Left colon (tissue), 2 donors: ENCODE measurements at places on chromosomes 12 and 14. TPM values are rescaled to one million over a fixed set of nuclear protein-coding genes. Genes with fewer than 3 reads are reported as not detected.

- no peak for DNase-seq
Observed at GRCh38 chr14:29858299-29858698, 69.3 kb downstream of the PRKD1 start.

GRCh38 chr14:53368711-53369201 is 215.6 kb upstream of the DDHD1 start:
- DNase-seq = no peak

DNA sequence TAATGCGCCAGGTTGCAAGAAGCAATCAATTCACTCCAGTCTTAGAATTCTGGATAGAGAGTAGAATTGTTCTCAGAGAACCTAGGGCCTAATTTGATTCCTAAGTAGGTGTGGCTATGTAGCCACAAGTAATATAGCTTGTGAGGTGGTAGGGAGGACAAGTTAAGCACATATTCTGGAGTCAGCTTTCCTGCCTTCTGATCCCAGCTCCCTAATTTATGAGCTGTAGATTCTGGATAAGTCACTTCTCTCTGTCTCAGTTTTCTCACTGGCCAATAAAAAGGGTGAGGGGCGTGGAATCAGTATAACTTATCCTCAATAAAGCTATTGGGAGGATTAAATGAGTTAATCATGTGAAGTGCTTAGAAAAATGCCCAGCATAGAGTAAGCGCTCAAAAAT is 3.0 kb upstream of the SNW1 start:
- no peak for DNase-seq

DNA sequence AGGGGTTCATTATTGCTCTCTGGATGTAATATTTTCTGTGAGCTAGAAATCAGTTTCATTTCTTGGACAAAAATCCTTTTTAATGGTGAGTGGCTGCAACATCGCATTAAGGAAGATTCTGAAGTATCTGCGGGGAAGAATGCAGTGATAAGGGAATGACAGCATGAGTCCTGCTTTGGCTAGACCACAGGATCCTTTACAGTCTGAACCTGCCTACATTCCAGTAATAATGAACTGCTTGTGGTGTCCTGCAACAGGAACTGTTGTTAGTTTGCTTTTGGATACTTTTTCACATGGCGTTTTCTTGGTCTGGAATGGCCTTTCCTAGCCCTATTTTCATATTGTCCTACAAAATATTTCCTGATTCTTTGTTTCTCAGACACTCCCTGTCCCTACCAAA is 15.7 kb downstream of the MDM2 start:
- DNase-seq = no peak

- no peak for DNase-seq
Observed at GRCh38 chr14:62064751-62065323, 302.6 kb downstream of the SNAPC1 start.

Gene SYCP3
- 0.20 TPM for total RNA-seq

Gene RERG
- 4.1 TPM for total RNA-seq

GRCh38 chr12:122659579-122659978 is 43.6 kb downstream of the HCAR2 start:
- no peak for DNase-seq

GRCh38 chr12:113143959-113144358 is 5.6 kb upstream of the CFAP73 start:
- no peak for DNase-seq

Gene GLIPR1L1
- not detected for total RNA-seq

DNA sequence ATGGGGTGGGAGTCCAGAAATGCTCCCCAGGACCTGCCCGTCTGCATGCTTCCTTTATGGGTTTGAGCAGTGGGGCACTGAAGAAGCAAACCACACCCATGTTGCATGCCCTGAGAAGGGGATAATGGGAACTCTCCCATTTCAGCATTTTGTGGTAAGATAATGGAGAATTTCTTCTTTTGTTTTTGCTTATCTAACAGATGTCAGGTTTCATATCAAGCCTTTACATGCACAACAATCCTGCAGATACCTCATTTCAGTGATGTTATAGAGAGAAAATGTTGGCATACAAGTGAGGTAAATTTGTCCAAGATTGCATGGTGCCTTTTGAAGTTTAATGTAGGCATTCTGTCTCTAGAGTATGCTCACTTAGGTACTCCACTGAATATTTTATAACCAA is 177.0 kb downstream of the ALX1 start:
- no peak for DNase-seq

Gene NGB
- 0.31 TPM for total RNA-seq

GRCh38 chr12:58286353-58286752 is 345.0 kb downstream of the ATP23 start:
- DNase-seq = no peak

Gene OR8S1
- total RNA-seq = not detected

Gene PDE3A
- total RNA-seq = 46.9 TPM

Gene RD3L
- total RNA-seq = not detected

- DNase-seq = no peak
Observed at GRCh38 chr12:19837543-19837942, 398.3 kb downstream of the AEBP2 start.

Gene LIMA1
- total RNA-seq = 279 TPM

- DNase-seq = no peak
Observed at GRCh38 chr12:109888179-109889020, 8.1 kb upstream of the GLTP start.

Gene ADAM21
- total RNA-seq = not detected

- DNase-seq = no peak
Observed at GRCh38 chr12:28063355-28063880, 90.9 kb upstream of the PTHLH start.

DNA sequence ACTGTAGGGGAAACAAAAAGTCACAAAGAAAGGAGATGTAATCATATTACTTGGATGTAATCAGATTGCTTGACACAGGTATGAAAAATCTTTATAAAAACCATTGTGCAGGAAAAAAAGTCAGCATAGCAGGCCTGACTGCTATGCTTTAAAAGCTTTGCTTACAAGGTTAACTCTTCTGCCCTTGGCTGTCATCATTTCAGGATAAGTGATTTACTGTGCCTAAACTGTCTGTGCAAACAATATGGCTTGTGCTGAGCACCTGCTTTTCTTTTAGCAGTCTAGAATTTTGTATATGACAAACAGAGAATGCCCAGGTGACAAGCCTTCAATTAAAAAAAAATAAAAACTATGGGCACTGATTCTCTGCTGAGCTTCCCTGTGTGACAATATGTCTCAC is 63.8 kb upstream of the PLEKHG7 start:
- DNase-seq = no peak

- DNase-seq = no peak
Observed at GRCh38 chr12:120814203-120814902, 88.7 kb downstream of the ACADS start.

DNA sequence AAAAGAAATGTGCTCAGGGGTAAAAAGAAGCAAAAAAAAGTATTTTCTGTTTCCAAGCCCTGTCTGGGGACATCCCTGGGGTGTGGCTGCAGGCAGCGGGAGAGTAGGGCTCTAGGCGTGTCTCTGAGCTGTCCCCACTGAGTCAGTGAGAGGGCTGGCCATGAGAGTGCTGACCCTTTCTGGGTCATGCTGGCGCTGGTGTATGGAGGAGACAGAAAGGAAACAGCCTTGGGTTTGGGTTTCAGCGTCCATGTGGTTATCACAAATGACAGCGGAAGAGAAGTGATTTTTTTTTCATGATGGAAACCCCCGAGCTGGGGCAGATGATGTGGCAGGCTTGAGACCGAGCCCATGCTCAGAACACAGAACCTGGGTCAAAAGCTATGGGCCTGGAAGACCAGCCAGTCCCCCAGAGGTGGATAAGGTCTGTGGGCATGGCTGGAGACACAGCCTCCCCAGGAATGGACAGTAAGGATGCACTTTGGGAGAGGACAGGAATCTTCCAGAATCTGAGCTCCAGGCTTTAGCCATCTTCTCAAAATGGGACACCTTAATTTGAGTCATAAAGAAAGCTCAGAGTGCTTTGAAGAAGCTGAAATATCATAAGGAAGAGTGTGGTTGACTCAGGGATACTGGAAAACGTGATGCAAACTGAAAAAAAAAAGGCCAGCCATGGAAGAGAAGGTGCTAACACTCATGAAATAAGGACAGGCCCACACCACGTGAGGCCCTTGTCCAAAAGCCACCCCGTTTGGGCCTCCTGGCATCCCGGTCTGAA is 36.2 kb downstream of the SYNE3 start:
- DNase-seq = no peak

DNA sequence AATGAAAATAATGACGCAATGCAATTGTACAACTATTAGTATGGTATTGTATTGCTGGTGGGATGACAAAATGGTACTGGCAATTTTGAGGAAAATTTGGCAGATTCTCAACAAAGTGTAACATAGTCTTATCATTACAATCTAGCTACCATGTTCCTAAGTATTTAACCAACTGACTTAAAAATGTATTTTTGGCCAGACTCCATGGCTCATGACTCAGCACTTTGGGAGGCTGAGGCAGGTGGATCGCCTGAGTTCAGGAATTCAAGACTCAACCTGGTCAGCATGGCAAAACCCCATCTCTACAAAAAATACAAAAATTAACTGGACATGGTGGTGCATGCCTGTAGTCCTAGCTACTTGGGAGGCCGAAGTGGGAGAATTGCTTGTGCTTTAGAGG is 1409.5 kb downstream of the AACS start:
- DNase-seq = no peak

DNA sequence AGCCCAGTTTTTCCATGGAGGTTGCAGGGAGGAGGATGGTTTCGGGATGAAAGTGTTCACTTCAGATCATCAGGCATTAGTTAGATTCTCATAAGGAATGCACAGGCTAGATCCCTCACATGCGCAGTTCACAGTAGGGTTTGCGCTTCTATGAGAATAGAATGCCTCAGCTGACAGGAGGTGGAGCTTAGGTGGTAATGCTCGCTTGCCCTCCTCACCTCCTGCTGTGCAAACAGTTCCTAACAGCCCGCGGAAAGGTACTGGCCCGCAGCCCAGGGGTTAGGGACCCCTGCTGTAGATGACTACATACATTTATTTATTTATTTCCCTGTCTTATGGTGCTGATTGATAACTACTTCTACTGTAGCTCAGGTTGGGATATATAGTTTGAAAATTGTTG is 93.2 kb downstream of the FBXO33 start:
- DNase-seq = no peak

GRCh38 chr12:108862588-108862959 is 5.2 kb upstream of the SSH1 start:
- no peak for DNase-seq

- DNase-seq = no peak
Observed at GRCh38 chr14:68808696-68809480, 16.0 kb upstream of the ZFP36L1 start.

GRCh38 chr14:95833429-95833828 is 43.2 kb upstream of the TUNAR start:
- no peak for DNase-seq

Gene RNFT2
- 2.3 TPM for total RNA-seq

- DNase-seq = no peak
Observed at GRCh38 chr12:2753536-2753935, 41.2 kb upstream of the FKBP4 start.

DNA sequence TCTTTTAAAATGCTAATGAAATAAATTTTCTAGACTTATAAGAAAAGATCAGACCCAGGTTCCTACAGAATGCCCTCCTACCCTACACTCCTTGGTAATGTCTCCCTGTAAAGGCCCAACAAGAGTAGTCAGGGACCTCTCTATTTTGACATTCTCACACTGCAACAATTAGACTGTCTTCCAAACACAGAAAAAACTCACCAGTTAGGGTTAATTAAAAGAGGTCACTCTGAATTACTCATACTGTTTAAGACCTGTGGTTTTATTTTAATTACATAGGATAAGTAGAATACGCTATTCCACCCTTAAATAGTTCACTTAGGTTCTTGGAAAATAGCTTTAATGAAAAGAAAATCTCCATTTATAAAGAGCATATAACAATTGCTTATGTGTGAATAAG is 142.4 kb downstream of the ITPR2 start:
- DNase-seq = no peak

DNA sequence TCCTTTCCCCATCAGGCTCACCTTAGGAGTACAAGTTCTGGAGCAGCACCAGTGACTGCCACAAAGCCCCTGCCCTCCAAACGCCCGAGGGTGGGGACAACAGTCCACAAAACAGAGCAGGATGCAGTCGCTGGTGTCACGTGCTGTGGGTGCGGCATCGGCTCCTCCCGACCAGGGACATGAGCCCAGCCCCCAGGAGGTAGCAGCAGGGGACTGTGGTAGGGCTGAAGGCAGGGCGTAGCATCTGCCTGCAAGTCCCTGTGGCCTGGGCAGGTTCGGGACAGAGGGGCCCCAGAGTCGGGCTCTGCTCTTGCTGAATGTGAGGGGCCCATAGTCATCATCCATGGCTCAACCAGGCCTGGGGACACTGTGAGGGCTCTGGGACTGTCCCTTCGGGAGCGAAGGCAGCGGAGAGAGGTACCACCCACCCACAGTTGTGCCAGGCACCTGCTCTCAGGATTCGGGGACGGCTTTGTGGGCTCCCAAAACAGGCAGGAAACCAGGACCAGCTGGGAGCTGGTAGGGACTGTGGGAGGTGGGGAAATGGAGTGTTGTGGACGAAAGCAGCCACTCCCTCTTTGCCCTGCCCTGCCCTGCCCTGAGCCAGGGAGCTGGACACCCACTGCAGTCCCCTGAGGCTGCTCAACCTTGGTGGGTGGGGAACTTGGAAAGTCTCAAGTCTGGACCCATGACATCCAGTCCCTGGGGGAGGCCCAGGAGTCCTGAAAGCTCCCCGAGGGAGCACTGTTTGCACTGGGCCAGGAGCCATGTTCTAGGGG is 30.7 kb downstream of the FBRSL1 start:
- peak; percentile 48 for DNase-seq

DNA sequence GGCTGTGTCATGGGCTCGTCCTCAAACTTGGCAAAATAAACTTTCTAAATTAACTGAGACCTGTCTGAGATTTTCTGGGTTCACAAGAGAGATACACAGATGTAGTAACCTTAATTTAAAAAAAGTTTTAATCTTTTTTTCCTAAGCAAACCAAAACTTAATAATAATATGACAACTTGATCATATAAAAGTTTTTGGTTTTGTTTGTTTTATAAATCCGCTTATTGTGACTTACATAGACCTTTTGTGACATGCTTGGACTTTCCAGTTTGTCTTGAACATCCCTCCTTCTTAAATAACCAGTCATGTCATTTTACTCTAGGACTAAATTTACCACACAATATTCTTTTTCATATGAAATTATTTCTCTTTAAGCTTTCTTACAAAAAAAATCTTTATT is 8.5 kb downstream of the RDH12 start:
- no peak for DNase-seq

- no peak for DNase-seq
Observed at GRCh38 chr12:24134092-24134491, 184.6 kb upstream of the SOX5 start.

Gene APOF
- not detected for total RNA-seq

GRCh38 chr14:75282170-75282554 is 3.5 kb downstream of the FOS start:
- no peak for DNase-seq

GRCh38 chr12:132523576-132524331 is 33.8 kb downstream of the FBRSL1 start:
- peak; percentile 85 for DNase-seq

GRCh38 chr12:13256692-13257045 is 60.1 kb downstream of the EMP1 start:
- no peak for DNase-seq

GRCh38 chr12:117360551-117361346 is 677 bp downstream of the NOS1 start:
- DNase-seq = no peak

GRCh38 chr12:67006610-67007009 is 262.5 kb upstream of the CAND1 start:
- no peak for DNase-seq
